ENCODE measurements at places on chromosomes 4 and X.

DNA sequence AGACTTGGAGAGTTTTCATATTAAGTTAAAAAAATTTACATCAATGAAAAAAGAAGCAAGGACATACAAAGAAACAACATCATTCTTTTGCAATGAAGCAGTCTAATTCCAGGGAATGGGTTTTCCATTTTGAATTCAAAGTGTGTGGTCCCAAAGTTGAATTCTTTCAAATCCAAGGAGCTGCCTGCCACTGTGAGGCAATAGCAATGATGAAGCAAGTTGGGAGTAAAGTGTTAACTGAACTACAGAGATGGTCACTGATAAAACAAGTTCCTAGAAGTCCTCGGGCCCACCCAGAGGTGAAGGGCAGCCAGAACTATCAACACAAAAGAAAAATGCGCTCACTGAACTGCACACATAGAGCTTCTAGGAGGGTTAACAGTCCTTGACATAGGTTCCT lies 115.9 kb downstream of the RAB28 start:
- no peak for DNase-seq
- no peak overlapping the region for H3K4me3 ChIP-seq
- H3K4me1 ChIP-seq = no peaks in the 10 kb centered on the region
- H3K36me3 ChIP-seq = no peaks in the 10 kb centered on the region
- no peak overlapping the region for H3K27ac ChIP-seq
- H3K27me3 ChIP-seq = no peaks in the 10 kb centered on the region

GRCh38 chr4:45410701-45411210 lies 684.4 kb upstream of the GNPDA2 start:
- no peak overlapping the region for H3K4me3 ChIP-seq
- no peak for DNase-seq
- no peaks in the 10 kb centered on the region for H3K36me3 ChIP-seq
- no peaks in the 10 kb centered on the region for H3K27me3 ChIP-seq
- no peaks in the 10 kb centered on the region for H3K4me1 ChIP-seq
- H3K27ac ChIP-seq = no peak overlapping the region

DNA sequence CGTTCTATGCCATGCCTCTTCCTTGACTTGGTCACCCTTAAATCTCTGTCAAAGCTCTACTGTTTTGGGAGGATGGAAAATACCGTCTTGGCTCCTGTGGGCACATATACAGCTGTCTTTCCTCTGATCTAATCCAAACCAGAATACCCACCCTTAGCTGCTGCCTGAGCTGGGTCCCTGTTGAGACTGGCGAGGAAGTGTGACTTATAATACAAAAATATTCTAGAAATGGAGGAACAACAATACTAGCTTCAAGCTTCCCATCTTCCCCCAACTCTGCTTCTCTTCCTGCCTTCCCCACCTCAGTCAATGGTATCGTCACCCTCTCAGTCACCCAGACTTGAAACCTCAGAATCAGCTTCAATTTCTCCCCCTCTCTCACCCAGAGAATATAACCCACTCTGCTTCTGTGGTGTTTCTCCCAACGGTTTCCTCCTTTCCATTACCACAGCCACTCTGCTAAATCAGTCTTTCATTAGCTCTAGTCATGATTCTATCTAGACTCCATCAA lies 599 bp upstream of the IL2RG start:
- H3K27ac ChIP-seq = no peak overlapping the region
- H3K36me3 ChIP-seq = no peaks in the 10 kb centered on the region
- H3K27me3 ChIP-seq = no peaks in the 10 kb centered on the region
- H3K4me3 ChIP-seq = peak overlapping the region; percentile 14

DNA sequence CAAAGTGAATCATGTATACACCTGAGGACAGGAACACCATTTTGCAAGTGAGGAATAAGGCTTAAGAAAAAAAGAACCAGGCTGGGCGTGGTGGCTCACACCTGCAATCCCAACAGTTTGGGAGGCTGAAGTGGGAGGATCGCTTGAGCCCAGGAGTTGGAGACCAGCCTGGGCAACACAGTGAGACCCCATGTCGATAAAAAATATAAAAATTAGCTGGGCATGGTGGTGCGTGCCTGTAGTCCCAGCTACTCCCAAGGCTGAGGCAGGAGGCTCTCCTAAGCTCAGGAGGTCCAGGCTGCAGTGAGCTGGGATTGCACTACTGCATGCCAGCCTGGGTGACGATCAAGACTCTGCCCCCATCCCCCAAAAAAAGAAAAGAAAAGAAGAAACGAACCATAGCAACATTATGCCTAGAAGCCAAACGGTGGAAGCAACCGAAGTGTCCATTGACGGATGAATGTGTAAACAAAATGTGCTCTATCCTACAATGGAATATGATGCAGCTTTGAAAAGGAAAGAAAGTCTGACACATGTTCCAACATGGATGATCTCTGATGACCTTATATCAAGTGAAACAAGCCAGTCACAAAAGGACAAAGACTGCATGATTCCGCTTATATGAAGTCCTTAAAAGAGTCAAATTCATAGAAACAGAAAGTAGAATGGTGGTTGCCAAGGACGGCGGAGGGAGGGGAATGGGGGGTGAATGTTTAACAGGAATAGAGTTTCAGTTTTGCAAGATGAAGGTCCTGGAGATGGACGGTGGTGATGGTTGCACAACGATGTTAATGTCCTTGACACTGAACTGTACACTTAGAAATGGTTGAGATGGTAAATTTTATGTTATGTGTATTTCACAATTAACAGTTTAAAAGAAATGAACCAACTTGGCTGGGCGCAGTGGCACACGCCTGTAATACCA lies 8.6 kb upstream of the KIAA0232 start:
- peaks cover 29% of the 10 kb centered on the region for H3K4me1 ChIP-seq
- peak overlapping the region; percentile 34 for H3K27ac ChIP-seq
- H3K36me3 ChIP-seq = no peaks in the 10 kb centered on the region
- no peaks in the 10 kb centered on the region for H3K27me3 ChIP-seq
- DNase-seq = peak; percentile 47

DNA sequence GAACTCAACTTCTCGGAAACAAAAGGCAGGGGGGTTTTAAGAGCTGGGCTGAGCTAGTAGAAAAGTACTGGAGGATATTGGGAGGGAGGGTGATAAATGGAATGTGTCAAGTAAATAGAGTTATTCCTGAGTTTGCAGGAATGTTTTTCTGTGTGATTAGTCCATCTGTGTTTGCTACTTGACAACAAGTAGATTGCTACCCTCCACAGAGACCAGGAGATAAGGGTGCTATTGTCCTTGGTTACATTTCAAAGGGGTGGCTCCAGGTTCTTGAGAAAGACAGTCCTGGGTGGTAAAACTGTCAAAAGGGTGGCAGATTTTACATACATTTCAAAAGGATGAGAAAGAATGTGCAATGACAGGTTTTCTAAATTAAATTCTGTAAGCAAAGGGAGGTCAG lies 181.2 kb upstream of the PPP3CA start:
- no peaks in the 10 kb centered on the region for H3K4me1 ChIP-seq
- H3K36me3 ChIP-seq = no peaks in the 10 kb centered on the region
- DNase-seq = no peak
- no peak overlapping the region for H3K4me3 ChIP-seq
- H3K27ac ChIP-seq = no peak overlapping the region

GRCh38 chr4:185820146-185821028 lies 8.4 kb upstream of the SORBS2 start:
- no peak for DNase-seq
- H3K36me3 ChIP-seq = no peaks in the 10 kb centered on the region
- H3K27me3 ChIP-seq = no peaks in the 10 kb centered on the region
- no peak overlapping the region for H3K4me3 ChIP-seq
- no peaks in the 10 kb centered on the region for H3K4me1 ChIP-seq
- no peak overlapping the region for H3K27ac ChIP-seq

DNA sequence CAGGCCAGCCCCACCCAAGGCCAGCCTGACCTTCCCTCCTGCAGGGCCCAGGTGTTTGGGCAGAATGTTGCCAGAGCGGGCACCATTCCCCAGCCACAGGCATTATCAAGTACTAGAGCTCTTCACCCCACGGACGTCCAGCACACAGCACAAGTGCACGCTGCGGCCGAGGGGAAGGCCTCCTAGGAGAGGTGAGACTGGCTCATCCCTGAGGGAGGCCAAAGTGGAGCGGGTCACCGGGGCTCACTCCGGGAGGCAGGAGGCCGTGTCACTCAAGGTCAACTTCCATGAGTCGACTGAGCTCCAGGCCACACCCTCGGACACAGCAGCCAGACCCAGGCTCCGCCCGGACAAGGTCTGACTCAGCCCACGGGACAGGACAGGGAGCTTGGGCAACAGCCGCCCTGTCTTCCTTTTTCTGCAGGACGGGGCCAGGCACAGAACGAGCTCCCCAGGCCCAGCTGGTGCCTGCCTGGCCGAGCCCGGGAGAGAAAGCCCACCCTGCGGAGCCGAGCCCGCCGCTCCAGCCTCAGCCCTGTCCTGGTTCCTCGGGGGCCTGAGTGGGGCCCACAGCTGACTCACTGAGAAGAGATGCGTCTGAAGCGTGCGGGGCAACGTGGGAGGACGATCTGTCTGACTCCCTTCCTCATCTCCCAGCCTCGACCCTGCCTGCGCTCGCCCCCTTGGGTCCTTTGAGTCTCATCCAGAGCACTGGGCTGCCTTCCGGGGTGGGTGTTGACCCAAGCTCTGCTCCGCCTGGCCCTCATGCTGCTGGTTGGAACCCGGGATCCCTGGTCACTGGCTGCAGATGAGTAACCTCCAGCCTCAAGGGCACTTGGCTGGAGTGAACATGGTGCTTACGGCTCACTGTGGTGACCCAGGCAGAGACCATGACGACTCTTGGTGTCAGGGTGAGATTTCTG lies 1.6 kb downstream of the SLC49A3 start:
- H3K27ac ChIP-seq = peak overlapping the region; percentile 82
- no peaks in the 10 kb centered on the region for H3K27me3 ChIP-seq
- H3K4me1 ChIP-seq = peaks cover 55% of the 10 kb centered on the region
- DNase-seq = peak; percentile 96
- H3K36me3 ChIP-seq = no peaks in the 10 kb centered on the region
- H3K4me3 ChIP-seq = peak overlapping the region; percentile 56

DNA sequence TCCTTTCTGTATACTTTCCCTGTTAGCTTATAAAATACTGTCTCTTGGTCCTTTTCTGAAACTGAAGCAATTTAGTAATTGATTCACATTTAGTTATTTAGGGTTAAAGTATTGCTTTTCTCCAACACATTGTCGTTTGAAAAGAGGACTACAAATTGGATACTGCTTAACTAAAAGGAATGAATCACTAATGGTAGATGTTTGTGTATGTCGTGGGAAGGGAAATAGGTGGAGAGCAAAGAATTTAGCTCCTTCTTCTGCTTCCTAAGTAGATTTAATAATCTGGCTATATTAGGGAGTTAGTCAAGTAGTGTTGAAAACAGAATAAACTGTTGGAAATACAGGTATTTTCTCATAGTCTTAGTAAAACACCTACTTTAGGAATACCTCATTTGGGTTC lies 27.9 kb downstream of the SLAIN2 start:
- peaks cover 23% of the 10 kb centered on the region for H3K4me1 ChIP-seq
- H3K27me3 ChIP-seq = no peaks in the 10 kb centered on the region
- no peak overlapping the region for H3K4me3 ChIP-seq
- DNase-seq = no peak
- no peaks in the 10 kb centered on the region for H3K36me3 ChIP-seq
- no peak overlapping the region for H3K27ac ChIP-seq

DNA sequence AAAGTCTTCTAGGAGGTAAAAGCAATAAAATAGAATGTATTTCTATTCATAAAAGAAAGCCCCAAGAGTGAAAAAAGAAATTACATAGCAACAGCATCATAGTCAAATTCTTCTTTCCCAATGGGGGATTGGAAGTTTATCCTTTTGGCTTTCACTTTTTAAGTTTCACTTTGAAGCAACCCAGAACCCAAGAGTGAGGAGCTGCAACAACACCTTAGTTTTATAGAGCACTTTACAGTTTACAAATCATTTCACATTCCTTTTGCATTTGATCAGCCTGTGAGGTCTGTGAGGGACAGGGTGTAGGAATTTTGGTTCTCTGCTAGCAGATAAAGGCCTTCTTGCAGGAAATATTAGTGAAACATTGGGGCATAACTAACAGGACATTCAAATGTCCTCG lies 112.0 kb upstream of the NDP start:
- DNase-seq = no peak
- no peak overlapping the region for H3K27ac ChIP-seq
- H3K36me3 ChIP-seq = no peaks in the 10 kb centered on the region
- no peaks in the 10 kb centered on the region for H3K4me1 ChIP-seq

GRCh38 chrX:51024106-51024696 lies 113.7 kb downstream of the BMP15 start:
- no peaks in the 10 kb centered on the region for H3K4me1 ChIP-seq
- no peak overlapping the region for H3K4me3 ChIP-seq
- no peaks in the 10 kb centered on the region for H3K27me3 ChIP-seq
- DNase-seq = no peak
- H3K36me3 ChIP-seq = no peaks in the 10 kb centered on the region

GRCh38 chrX:154733066-154733425 lies 17.8 kb downstream of the GAB3 start:
- H3K27me3 ChIP-seq = no peaks in the 10 kb centered on the region
- H3K36me3 ChIP-seq = no peaks in the 10 kb centered on the region
- no peak overlapping the region for H3K27ac ChIP-seq
- H3K4me3 ChIP-seq = no peak overlapping the region
- DNase-seq = no peak
- H3K4me1 ChIP-seq = peaks cover 39% of the 10 kb centered on the region

- no peaks in the 10 kb centered on the region for H3K27me3 ChIP-seq
- no peak for DNase-seq
- no peaks in the 10 kb centered on the region for H3K36me3 ChIP-seq
- no peaks in the 10 kb centered on the region for H3K4me1 ChIP-seq
Observed at GRCh38 chr4:178311997-178312396, 869.8 kb upstream of the AGA start.

DNA sequence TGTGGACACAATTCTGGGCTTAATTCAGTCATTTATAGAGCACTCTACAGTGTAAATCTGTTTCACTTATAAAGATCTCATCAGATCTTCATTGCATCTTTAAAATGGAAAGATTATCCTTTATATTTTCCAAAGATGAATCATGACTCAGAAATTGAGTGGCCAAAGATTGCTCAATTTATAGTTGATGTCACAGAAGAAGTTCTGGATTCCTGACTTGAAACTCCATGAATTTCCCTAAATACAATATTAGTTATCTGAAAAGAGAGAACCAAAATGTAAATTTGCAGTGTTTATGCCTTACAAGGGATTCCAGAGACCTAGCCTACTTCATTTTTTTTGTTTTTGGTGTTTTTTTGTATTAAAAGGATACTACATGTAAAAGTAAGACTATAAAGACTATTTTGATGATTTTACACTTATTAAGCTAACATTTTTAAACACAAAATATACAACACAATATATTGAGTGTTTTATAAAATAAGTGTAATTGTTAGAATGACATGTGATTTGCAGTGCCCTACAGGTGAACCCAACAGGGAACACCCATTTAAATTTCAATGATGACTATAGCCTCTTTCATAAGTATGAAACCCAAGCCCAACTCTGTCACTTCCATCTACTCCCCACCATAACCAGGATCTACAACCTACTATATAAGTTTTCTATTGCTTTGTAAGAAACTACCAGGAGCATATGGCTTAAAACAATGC lies 183.5 kb downstream of the PCDH7 start:
- no peak for DNase-seq
- H3K36me3 ChIP-seq = no peaks in the 10 kb centered on the region
- H3K4me1 ChIP-seq = no peaks in the 10 kb centered on the region
- H3K27me3 ChIP-seq = no peaks in the 10 kb centered on the region
- no peak overlapping the region for H3K27ac ChIP-seq

- peak; percentile 77 for DNase-seq
- no peaks in the 10 kb centered on the region for H3K27me3 ChIP-seq
- peaks cover 42% of the 10 kb centered on the region for H3K4me1 ChIP-seq
- H3K36me3 ChIP-seq = peaks cover 60% of the 10 kb centered on the region
Observed at GRCh38 chr4:2930758-2931511, 32.3 kb downstream of the NOP14 start.
